LHCN-M2 (cell line): ENCODE measurements at places on chromosomes 5 and 9. TPM values are rescaled to one million over a fixed set of nuclear protein-coding genes. Genes with fewer than 3 reads are reported as not detected.

IFNA13 gene
- total RNA-seq = not detected in 2 replicates

PCDHGA7 gene
- 0.57 and 0.77 TPM in 2 replicates for total RNA-seq

SPACA9 gene
- total RNA-seq = 3.5 and 4.1 TPM in 2 replicates

SPZ1 gene
- total RNA-seq = not detected in 2 replicates

APC gene
- total RNA-seq = 25.8 and 40.0 TPM in 2 replicates

SVEP1 gene
- total RNA-seq = 1.0 and 1.3 TPM in 2 replicates

GRCh38 chr5:173498739-173499470, 117.5 kb downstream of the BOD1 start:
- DNase-seq = peak; percentile 87

- no peak for DNase-seq
Measured at GRCh38 chr9:130301483-130302286, 36.1 kb downstream of the HMCN2 start.

- no peak for DNase-seq
Measured at GRCh38 chr5:80665057-80665456, 10.3 kb upstream of the DHFR start.

DNA sequence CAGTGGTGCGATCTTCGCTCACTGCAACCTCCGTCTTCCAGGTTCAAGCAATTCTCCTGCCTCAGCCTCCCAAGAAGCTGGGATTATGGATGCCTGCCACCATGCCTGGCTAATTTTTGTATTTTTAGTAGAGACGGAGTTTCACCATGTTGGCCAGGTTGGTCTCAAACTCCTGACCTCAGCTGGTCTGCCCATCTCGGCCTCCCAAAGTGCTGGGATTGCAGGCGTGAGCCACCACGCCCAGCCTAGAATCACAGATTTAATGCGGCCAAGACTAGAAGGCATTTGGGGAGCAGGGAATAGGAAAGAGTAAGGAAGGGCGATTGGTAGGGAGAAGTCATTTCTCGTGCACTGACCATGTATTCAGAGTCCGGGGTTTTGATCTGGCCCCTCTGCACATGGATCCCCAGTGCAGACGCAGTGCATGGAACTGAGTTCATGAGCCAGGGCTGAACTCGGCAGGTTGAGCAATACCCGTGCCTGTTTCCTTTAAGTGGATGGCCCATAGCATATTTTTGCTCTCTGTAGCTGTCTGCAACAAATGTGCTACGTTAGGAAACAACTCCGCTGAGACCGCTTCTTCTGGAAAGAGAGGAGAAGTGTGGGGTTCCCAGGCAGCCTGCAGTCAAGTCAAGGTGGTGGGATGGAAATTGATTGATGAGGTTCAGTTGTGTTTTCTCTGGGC, 3.4 kb upstream of the HMCN2 start:
- DNase-seq = no peak

- DNase-seq = no peak
Measured at GRCh38 chr9:136926154-136926704, 18.3 kb downstream of the FBXW5 start.

GRCh38 chr5:143133721-143134120, 269.8 kb downstream of the NR3C1 start:
- peak; percentile 85 for DNase-seq

DNA sequence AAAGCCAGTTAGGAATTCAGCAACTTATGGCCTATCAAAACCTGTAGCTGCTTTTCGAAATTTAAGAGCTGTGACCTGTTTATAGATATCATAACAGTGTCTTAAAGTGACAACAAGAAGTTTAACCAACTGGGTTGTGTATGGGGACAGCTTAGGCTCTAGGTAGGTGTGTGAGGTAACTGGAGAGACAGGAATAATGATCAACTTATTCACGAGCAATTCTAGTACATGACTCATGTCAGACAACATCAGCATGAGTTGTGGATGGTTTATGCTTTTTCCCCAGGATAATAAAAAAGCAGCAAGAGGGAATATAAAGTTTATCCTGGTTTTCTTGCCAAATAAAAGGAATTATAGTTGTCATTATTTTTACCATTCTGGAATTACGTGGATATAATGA, 88.6 kb downstream of the GDNF start:
- DNase-seq = peak; percentile 44

DNA sequence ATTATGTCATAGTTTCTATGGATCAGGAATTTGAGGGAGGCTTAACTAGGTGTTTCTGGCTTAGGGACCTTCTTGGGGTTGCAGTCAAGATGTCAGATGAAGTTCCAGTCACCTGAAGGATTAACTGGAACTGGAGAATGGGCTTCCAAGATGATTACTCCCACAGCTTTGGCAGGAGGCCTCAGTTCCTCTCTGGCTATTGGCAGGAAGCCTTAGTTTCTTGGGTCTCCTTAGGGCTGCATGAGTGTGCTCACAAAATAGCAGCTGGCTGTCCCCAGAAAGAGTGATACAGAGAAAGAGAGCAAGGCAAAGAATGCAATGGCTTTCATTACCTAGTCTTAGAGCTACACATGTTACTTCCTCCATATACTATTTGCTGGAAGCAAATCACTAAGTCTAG, 138.1 kb upstream of the TLE4 start:
- DNase-seq = no peak

DNA sequence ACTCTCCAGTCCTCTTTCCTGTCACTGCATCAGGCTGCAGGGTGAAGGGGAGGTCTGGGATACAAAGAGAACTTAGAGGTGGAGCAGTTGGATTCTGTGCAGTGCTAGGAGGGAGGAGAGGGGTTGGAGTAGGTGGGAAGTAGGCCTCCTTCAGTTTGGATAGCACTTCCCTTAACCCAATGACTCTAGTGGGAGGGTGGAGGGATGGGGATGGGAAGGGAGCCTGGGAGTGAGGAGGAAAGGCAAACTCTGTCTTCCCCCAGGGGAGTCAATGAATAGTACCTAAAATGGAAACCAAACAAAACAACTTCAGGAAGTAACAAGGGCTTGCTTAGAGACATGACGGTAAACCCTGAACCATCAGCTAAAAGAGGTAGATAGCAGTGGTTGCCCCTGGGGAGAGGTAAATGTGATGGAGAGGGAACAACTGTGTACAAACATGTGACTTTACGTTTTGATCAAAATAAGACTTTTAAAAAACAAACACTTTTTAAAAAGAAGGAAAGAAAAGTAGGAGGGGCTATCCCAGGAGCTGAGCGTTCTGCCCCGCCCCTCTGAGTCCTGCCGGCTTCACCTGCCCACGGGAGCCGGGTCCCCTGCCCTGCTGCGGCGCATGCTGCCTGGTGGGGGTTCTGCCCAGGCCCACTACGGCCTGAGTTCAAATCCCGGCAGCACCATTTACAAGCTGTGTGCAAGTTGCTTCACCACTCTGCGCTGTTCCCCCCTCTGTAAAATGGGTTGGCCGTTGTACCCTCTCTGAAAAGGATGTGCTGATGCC, 30.9 kb downstream of the GSN start:
- peak; percentile 72 for DNase-seq

DNA sequence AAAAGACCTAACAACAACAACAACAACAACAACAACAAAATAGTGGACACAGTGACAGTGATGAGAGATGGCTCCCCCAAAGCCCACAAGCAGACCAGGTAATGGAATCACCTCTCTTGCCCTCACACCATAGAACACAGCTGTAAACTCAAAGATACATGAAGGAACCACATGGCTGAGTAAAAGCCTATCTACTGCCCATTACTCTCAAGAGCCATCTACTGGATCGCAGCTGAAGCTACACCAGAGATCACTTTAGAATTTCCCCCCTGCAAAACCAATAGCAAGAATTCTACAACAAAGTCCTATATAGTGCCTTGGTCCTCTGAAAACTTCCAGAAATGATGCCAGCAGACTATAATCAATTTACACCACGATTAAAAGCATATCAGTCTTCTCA, 1537.6 kb upstream of the CDH9 start:
- DNase-seq = peak; percentile 13

GRCh38 chr5:83118471-83118870, 41.1 kb downstream of the XRCC4 start:
- peak; percentile 27 for DNase-seq

GRCh38 chr5:179974946-179975712, 67.4 kb upstream of the TBC1D9B start:
- peak; percentile 17 for DNase-seq

DNA sequence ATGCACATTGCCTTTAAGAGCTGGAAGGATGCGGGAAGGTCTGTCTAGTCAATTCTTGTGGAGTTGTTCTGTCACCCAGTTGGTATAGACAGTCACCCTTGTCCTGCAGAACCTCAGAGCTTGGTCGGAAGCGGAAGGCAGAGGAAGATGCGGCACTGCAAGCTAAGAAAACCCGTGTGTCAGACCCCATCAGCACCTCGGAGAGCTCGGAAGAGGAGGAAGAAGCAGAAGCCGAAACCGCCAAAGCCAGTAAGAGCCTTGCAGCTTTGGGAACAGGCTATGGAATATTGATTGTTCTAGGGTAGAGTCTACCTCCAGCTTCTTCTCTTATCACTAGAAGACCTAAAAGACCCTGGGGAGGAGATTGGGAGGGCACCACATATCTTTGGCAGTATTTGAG, 6.5 kb downstream of the TCOF1 start:
- DNase-seq = no peak
